Naive thymus-derived CD8-positive, alpha-beta T cell (primary cell): ENCODE measurements at places on chromosomes 1 and 21. TPM values are rescaled to one million over a fixed set of nuclear protein-coding genes. Genes with fewer than 3 reads are reported as not detected.

Gene OR14K1
- not detected for polyA plus RNA-seq

DNA sequence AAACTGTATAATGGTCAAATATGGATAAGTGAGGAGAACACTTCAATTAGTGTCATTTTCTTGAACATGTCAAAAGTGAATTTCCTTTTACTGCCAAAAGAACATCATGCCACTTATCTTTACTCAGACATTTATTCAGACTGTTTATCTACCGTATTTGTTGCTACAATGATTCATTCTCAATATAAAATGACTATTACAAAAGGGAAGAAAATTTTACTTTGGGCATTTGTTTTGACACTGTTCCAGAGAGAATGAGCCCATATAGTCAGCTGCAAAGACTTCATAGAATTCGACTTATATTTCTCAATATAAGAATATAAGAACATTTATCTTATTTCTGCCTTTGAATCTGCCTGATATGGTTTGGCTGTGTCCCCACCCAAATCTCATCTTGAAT, 1699.1 kb downstream of the BRINP3 start:
- no peaks in the 10 kb centered on the region for H3K27me3 ChIP-seq
- H3K27ac ChIP-seq = no peak overlapping the region
- H3K4me3 ChIP-seq = no peak overlapping the region
- H3K4me1 ChIP-seq = no peaks in the 10 kb centered on the region
- peaks cover 6% of the 10 kb centered on the region for H3K36me3 ChIP-seq

DNA sequence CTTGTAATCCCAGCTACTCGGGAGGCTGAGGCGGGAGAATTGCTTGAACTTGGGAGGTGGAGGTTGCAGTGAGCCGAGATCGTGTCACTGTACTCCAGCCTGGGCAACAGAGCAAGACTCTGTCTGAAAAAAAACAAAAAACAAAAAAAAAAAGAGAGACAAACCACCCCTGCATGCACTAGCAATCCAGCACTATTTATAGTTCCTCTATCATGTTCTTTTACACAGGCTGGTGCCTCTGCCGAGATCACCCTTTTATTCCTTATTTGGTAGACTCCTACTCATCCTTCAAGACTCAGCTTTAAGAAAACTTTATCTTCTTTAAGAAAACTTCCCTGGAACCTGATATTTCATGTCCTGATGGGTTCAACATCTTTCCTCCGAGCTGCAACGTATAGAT, 10.8 kb downstream of the FMO5 start:
- H3K27me3 ChIP-seq = no peaks in the 10 kb centered on the region
- no peaks in the 10 kb centered on the region for H3K36me3 ChIP-seq
- DNase-seq = no peak
- no peak overlapping the region for H3K27ac ChIP-seq
- H3K4me3 ChIP-seq = no peak overlapping the region

DNA sequence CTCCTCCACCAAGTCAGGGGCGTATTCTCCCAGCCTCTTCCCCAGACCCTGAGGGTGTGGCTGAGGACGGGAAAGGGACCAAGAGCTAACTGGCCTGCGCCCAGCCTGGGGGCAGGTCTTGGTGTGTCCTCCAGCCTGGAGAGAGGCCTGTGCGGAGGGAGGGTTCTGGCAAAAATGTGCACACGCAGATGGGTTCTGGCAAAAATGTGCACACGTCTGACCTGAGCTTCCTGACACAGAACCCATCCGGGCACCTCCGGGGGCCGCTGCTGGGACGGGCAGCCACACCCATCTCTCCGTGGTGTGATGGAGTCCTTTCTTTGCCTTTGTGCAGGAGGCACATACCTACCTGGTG, 23.1 kb upstream of the PKP1 start:
- H3K4me3 ChIP-seq = peak overlapping the region; percentile 22
- DNase-seq = no peak
- peaks cover 6% of the 10 kb centered on the region for H3K4me1 ChIP-seq
- no peaks in the 10 kb centered on the region for H3K36me3 ChIP-seq
- H3K27ac ChIP-seq = no peak overlapping the region
- peaks cover 6% of the 10 kb centered on the region for H3K27me3 ChIP-seq

DNA sequence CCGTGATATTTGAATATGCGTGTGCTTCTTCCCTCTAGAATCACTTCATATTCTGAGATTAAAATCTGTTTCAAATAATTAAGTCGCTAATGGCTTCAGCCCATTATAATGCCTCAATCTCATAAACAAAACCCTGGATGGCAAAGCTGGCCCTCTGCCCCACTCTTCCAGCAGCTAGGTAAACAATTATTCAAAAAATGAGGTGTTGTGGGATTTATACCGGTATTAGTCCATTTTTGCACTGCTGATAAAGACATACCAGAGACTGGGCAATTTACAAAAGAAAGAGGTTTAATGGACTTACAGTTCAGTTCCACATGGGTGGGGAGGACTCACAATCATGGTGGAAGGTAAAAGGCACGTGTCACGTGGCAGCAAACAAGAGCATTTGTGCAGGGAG, 510.4 kb upstream of the ADGRL2 start:
- H3K36me3 ChIP-seq = no peaks in the 10 kb centered on the region
- no peak overlapping the region for H3K27ac ChIP-seq
- H3K4me1 ChIP-seq = no peaks in the 10 kb centered on the region
- no peak for DNase-seq
- no peak overlapping the region for H3K4me3 ChIP-seq
- no peaks in the 10 kb centered on the region for H3K27me3 ChIP-seq
